Heart right ventricle (tissue), 16 donors: ENCODE measurements at places on chromosomes 12 and 14.

GRCh38 chr12:69415471-69416275 is 54.5 kb upstream of the FRS2 start:
- peak; percentile 32 for DNase-seq

GRCh38 chr12:114841557-114842251 is 157.7 kb upstream of the TBX3 start:
- no peak for DNase-seq

DNA sequence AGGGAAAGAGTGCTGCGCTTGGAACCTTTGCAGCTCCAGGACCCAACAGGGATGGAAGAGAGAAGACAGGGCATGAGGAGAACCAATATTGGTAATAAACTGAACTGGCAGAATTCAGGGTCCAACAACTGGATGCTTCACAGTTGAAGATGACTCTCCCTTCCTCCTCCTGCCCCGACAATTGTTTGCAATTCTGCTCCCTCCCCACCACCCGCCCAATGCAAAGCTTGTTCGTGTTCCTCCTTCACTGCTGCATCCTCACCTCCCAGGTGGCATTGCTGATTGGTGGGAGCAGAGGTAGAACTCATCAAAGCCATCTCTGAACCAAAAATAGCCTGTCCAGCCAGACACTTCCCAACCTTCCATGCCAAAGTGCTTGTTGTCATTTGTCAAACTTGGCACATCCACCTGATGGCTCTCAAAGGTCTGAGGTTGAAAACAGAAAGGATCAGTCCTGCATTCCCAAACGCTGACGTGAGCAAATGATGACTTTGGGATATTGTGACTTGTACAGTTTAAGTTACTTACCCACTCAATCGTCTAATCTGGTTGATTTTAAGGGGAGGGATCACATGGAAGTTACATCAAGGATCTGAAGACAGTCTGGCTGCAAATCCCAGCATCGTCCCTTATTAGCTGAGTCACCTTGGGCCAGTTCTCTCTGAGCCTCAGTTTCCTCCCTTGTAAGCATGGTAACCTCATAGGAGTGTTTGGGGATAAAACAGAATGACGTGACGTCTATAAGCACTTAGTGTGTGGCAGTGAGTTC is 242.6 kb upstream of the CRY1 start:
- no peak for DNase-seq

- no peak for DNase-seq
Observed at GRCh38 chr14:76282581-76282980, 93.4 kb upstream of the ESRRB start.

DNA sequence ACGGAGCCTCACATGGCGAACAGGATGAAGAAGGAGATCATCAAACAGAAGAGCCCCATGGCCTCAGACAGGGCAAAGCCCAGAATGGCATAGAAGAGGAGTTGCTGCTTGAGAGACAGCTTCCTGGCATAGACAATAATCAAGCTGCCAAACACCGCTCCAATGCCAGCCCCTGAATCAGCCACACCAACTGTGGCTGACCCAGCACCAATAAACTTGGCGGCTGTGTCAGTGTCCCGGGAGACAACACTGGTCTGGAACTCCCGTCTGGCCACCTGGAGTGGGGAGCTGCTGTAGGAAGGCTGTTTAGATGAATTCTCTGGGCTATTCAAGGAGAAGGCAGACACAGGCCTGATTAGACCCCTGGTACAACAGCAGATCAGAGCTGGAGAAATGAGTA is 100.1 kb downstream of the HEATR5A start:
- peak; percentile 58 for DNase-seq

DNA sequence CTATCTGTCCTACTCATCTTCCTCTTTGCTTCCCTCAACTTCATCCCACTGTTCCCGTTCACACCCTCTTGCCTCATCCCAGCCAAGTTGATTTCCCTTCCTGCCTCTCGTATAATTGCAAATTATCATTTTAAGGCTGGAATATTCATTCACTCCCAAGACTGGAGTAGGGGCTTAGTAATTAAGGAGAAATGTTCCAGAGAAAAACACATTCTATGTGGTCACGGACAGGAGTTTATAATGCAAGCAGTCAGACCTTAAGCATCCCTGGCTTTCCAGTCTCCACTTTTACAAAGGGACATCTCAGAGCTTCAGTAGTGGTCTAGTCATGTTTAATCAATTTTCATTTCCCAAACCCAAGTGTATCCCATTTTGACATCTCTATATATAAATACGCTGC is 54.9 kb downstream of the TMEM132D start:
- DNase-seq, result no peak

DNA sequence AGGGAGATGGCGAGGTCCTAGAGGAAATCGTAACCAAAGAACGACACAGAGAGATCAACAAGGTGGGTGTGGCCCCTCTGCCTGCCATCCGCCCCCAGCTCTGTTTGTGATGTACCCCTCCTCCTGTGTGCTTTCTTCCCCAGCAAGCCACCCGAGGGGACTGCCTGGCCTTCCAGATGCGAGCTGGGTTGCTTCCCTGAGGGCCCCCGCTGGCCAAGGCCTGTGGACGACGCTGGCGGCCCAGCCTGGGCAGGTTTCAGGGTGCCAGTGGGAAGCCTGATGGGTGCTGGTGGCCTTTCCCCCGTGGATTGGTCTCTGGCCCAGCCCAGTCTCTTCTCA is 2.0 kb downstream of the ARL6IP4 start:
- no peak for DNase-seq

GRCh38 chr12:56833780-56834179 is 70.7 kb downstream of the HSD17B6 start:
- DNase-seq, result no peak

GRCh38 chr12:69649529-69649928 is 38.8 kb upstream of the LRRC10 start:
- DNase-seq, result no peak

GRCh38 chr12:28223858-28224257 is 33.6 kb downstream of the CCDC91 start:
- DNase-seq, result no peak

- DNase-seq, result peak; percentile 54
Observed at GRCh38 chr14:69261761-69262331, 1.9 kb downstream of the GALNT16 start.

GRCh38 chr12:54030889-54031471 is 1.9 kb upstream of the HOXC5 start:
- no peak for DNase-seq

DNA sequence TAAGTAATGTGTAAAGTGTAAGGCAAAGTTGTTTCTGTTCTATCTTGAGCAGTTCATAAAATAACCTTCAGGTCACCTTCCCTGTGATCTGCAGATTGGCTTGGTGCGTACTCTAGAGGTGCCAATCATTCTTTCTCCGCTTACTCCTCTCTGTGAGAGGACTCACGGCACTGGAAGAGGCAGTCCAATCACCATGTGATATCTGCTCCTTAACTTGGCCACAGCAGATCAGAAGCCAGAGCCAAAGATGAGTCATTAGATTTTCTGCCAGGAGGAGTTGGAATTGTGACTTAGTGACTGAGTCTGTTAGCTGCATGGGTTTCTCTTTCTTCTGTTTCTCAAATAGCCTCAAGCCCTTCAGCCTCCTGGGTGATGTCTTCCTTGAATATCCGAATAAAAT is 165.5 kb downstream of the SLC41A2 start:
- peak; percentile 26 for DNase-seq

DNA sequence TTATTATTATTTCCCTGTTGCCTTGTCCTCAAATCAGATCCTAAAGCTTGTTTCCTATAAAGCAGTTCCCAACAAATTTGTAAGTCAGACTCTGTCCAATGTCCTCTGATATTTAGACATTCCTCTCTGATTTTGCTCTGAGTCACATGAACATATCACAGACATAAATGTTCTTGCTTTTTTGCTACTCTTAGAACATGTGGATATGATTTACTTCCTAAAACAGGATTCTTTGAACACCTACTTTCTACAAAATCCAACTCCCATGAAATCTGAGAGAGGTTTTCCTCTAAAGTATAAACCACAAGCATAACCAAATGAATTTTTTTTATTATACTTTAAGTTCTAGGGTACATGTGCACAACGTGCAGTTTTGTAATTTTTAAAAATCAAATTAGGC is 181.3 kb upstream of the SLC38A2 start:
- no peak for DNase-seq

DNA sequence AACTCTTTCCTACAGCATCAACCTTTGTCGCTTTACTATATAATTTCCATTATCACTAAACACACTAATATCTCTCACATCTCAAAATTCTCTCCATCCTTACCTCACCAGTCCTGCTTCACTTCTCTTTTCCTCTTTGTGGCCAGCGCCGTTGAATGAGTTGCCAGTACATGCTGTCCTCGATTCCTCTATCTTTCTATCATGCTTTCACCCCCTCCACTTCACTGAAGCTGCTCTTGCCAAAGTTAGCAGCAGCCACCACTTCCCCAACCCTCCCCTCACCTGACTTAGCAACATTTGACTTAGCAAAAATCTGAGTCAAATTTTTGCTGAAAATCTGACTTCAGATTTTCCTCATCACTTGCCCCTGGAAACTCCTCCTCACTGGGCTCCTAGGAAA is 210.4 kb downstream of the ANO6 start:
- DNase-seq, result no peak

GRCh38 chr14:20617138-20618003 is 24.1 kb downstream of the OR6S1 start:
- no peak for DNase-seq

DNA sequence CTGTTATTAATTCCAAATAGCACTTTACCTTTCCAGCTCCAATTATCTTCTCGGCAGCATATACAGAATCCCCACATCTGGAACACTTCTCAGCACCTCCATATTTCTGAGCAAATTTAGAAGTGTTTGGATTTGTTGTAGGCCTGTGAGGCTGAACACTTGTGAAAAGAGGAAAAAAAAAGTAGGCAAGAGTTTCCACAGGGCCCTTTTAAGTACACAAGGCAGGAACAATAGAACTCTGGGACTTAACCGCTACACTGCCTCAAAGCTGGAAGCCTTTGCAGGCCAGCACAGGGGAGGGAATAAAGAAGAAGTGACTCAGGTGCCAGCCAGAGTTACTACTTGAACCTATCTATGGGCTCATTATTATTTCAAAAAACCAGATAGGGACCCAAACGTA is 18.6 kb downstream of the CSRP2 start:
- no peak for DNase-seq

- no peak for DNase-seq
Observed at GRCh38 chr12:127041985-127042625, 1224.9 kb upstream of the TMEM132C start.

DNA sequence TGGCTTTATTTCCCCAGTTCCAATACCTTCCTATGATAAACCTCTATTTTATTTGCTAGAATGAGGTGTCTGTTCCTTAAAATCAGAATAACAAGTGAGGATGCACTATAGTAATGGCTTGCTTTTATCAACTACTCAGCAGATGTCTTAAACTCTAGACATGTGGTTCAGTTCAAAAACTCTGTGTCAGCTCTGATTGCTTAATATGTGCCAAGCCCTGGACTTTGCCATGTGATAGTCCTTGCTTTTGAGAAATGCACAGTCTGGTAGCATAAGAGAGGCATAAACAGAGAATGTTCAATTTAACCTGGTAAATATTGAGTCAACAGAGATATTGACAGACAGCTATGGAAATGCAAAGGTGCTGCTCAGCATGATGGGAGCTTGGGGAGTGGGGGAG is 254.8 kb downstream of the PDZRN4 start:
- no peak for DNase-seq

DNA sequence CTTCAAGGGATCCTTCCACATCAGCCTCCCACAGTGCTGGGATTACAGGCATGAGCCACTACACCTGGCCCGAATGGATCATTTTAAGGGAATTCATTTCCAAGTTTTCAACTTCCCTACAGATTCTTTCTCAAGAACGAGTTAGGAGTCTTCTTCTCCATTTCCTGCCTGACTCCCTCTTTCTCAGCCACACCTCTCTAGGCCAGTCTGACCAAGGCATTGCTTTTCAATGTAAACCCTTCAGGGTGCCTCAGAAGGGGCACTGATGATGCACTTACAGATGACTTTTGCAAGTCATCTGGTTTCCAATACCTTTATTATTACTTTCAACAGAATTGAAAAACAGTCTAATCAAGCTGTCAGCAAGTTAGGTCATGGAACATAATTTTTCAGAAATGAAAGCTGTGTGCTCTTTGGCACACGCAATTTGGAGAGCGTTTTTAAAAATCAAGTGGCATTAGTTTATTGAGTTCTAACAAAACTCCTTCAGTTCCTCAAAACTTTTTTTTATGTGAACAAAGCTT is 47.2 kb downstream of the SVOP start:
- DNase-seq, result no peak

- DNase-seq, result no peak
Observed at GRCh38 chr14:50055461-50056228, 60.7 kb downstream of the VCPKMT start.

DNA sequence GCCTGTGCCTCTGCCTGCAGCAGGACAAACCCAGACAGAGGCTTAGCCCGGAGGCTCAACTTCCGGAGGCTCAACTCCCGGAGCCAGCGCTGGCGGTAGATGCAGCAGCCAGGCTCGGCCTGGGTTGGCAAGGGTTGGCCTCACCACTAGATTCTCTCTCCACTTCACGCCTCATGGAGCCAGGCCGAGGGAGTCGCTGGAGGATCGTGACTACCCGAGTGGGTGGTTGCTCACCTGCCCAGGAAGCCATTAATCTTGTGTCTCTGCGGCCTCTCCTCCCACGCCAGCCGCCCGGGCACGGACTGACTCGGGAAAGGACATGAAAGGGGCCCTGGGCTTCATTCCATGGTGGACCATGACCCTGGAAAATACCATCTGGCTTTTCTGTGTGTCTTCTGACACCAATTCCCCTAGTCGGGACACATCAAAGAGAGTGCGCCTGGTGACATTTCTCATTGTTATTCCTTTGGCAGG is 20.8 kb downstream of the ESRRB start:
- DNase-seq, result no peak

DNA sequence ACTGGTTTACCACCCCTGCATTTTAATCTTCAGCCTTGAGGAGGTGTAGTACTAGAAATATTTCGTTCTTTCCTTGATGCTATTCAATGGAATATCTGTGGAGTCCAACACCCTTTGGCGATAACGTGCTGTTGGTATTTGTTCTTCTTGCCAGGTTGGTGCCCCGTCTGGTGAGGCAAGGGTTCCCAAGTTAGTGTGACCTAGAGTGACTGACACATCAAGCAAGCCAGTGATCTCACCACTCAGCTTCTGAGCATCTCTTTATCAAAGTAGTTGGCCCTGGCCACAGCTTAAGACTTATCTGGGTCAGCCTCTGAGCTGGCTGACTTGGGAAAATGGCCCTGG is 60.2 kb downstream of the PLXNC1 start:
- DNase-seq, result no peak

- DNase-seq, result no peak
Observed at GRCh38 chr14:85978582-85979250, 448.8 kb downstream of the FLRT2 start.

DNA sequence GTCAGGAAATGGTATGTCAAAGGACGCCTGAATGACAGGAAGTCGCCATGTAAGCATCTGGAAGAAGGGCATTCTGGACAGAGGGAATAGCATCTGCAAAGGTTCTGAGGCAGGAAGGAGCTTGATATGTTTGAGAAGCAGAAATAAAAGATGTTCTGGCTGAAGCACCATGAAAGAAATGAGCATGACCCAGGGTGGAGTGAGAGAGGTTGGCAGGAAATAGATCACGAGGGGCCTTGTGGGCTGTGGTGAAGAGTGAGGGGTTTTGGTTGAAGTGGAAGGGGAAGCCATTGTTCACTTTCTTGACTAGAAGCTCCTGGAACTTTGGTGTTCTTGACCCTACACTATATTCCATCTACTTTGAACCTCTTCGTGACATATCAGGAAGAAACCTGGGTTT is 99.4 kb upstream of the PARP11 start:
- no peak for DNase-seq

- DNase-seq, result no peak
Observed at GRCh38 chr12:29245246-29245645, 96.2 kb downstream of the FAR2 start.
